ENCODE measurements at places on chromosomes 4 and X. TPM values are rescaled to one million over a fixed set of nuclear protein-coding genes. Genes with fewer than 3 reads are reported as not detected.

DNA sequence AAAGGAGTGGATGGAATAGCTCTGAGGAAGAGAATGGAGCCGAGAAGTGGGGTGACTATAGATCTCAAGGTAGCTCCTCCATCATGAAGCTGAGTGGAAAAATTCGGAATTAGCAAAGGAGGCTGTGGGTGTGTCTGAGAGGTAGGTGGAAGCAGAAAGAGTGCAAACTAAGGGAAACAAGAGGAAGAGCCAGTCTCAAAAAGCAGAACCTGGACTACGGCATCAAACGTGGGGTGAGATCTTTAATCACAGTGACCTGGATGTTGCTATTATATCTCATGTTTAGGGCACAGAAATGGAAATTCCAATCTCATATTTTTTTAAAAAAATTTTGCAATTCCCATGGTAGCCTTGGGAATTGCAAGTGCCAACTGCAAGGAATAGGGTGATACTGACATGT lies 162.5 kb upstream of the RASGEF1B start:
- DNase-seq: no peak

GRCh38 chrX:146755214-146755613 lies 54.4 kb upstream of the CXorf51B start:
- DNase-seq: no peak

- DNase-seq: no peak
Measured at GRCh38 chrX:118356154-118356701, 10.3 kb downstream of the WDR44 start.

GRCh38 chrX:16028576-16028975 lies 94.8 kb upstream of the GRPR start:
- DNase-seq: no peak

- DNase-seq: no peak
Measured at GRCh38 chr4:118834070-118834469, 1.9 kb downstream of the SEC24D start.

DNA sequence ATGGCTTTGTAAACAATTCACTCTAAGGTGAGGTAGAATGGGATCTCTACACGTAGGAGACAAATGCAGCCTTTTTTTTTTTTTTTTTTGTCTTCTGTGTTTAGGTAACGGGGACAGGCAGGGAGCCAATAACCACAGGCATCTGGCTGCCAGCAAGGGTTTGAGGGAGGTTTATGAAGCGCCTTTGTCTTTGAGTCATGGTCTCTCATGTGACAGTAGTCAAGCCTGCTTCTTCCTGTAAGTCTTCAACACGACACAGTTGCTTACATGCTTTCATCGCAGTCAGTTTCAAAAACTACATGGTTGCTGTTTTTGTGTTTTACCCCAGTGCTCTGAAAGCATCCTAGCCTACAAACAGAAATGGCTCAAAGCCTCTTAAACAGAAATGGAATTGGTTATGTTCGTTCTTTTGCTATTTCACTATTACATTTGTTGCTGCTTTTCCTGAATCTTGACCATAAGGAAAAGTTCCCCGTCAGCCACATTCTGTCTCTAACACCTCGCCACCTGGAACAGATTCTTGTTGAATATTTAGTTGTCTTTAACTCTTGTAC lies 127.8 kb upstream of the METTL14 start:
- peak; percentile 18 for DNase-seq

DNA sequence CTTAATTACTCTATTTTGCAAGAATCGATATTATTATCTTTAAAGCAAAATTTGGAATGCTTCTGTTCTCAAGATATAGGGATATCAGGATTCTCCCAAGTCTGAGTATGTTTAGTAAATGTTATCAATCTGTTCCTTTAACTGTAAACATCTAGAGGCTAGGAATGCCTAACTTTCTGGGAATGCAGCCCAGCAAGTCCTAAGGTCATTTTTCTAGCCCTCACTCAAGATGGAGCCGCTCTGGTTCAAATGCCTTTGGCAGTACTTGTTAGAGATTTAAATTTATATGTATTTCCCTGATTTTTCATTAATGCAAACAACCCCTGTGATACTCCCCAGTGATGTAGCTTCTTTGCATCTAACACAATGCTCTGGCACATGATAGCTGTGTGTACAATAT lies 623.8 kb upstream of the LCORL start:
- no peak for DNase-seq

GRCh38 chr4:84407554-84408407 lies 91.3 kb downstream of the NKX6-1 start:
- no peak for DNase-seq

- DNase-seq: no peak
Measured at GRCh38 chr4:17771284-17771908, 10.0 kb downstream of the FAM184B start.

- no peak for DNase-seq
Measured at GRCh38 chr4:173017802-173018201, 150.8 kb upstream of the GALNT7 start.

- no peak for DNase-seq
Measured at GRCh38 chr4:2832309-2832980, 11.2 kb upstream of the ADD1 start.

- no peak for DNase-seq
Measured at GRCh38 chrX:32524385-32524784, 687.0 kb downstream of the DMD start.

DNA sequence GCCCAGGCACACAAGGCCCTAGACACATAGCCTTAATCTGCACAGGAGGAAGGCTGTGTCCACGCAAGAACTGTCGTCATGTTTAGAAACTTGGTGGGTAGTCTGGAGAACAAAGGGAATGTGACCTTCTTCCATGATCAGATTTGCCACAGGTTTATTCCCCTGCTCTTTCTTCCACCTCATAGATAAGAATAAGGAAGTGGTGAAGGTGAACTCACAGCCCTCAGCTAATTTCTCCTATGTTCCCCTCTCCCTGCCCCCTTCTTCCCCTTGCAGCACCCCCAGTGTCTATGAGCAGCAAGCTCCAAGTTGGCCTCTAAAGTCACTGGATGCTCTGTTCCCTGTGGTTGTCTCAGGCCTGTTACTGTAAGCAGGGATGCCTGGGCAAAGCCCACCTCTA lies 39.8 kb upstream of the LAS1L start:
- no peak for DNase-seq

GRCh38 chr4:40492691-40493090 lies 137.0 kb downstream of the RBM47 start:
- no peak for DNase-seq

Gene IQSEC2
- total RNA-seq: 20.7 TPM

Gene HOPX
- 0.42 TPM for total RNA-seq

Gene RPS6KA6
- not detected for total RNA-seq

Gene ARMCX5
- 11.7 TPM for total RNA-seq

Gene KLHL5
- 20.8 TPM for total RNA-seq

Gene BEX2
- total RNA-seq: 35.7 TPM

Gene TRIM61
- 0.15 TPM for total RNA-seq

Gene ALB
- 26.7 TPM for total RNA-seq

Gene POF1B
- total RNA-seq: 0.15 TPM

Gene BMP3
- not detected for total RNA-seq

Gene EMD
- 102 TPM for total RNA-seq
